ENCODE measurements at places on chromosomes 7 and 10. TPM values are rescaled to one million over a fixed set of nuclear protein-coding genes. Genes with fewer than 3 reads are reported as not detected.

Gene PPP1R9A
- total RNA-seq: 21.9 TPM

Gene MIOS
- 24.9 TPM for total RNA-seq

Gene ADGRA1
- not detected for total RNA-seq

Gene EN2
- 0.11 TPM for total RNA-seq

DNA sequence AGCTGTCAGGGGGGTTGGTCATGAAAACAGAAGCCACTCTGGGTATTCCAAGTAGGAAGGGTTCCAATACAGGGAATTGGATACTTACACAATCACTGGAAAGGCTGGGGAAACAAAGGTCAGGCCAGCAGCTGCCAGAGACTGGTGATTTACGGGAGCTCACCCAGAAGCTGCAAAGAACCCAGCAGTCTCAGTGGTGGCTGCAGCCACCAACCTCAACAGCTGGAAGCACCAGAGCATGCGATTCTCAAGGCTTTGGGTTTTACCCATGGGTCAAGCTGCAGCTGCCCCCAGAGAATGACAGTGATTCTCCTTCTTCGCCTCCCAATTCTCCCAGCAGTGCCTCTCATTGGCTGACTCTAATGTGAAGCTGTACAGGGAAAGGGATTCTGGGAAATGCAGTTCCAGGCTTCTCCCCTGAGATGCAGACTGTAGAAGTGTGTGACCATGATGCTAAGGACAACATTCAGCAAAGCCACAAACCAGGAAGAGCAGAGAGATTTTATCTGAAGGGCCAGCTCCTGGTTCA, 107.2 kb upstream of the TCF7L2 start:
- DNase-seq: no peak

GRCh38 chr10:74855027-74855426, 28.6 kb downstream of the KAT6B start:
- no peak for DNase-seq

GRCh38 chr7:36155811-36156361, 2.8 kb downstream of the EEPD1 start:
- peak; percentile 76 for DNase-seq

Gene FGFR2
- total RNA-seq: 0.70 TPM

GRCh38 chr10:77156406-77156879, 481.2 kb downstream of the KCNMA1 start:
- no peak for DNase-seq

Gene PTF1A
- total RNA-seq: not detected

GRCh38 chr10:97153270-97153850, 32.4 kb downstream of the SLIT1 start:
- DNase-seq: no peak
